Ovary (tissue), 10 donors: ENCODE measurements at places on chromosomes 11 and 22. TPM values are rescaled to one million over a fixed set of nuclear protein-coding genes. Genes with fewer than 3 reads are reported as not detected.

The PHOX2A gene
- not detected for total RNA-seq

The TPBGL gene
- total RNA-seq = 0.47 TPM

The C11orf97 gene
- not detected for total RNA-seq

The KCNC1 gene
- not detected for total RNA-seq

The OR51F2 gene
- total RNA-seq = not detected

The OR52A1 gene
- not detected for total RNA-seq

The MMP13 gene
- not detected for total RNA-seq

DNA sequence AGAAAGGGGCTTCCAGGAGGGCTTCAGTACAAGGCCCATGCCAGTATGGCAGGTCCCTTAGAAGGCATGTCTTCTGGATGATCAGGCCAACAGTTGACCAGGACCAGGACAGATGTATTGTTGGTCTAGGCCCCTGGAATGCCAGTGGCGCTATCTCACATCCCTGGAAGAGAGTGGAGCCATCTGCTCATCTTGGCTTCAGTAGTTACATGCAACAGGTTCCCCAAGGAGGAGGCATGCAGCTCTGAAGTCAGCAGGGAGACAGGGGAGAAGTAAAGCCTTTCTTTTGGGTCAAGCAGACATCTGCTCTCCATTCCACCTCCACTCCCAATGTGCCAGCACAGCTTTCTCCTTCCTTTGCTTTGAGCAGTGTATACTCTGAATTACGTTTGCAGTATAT is 244.1 kb downstream of the KIRREL3 start:
- H3K27me3 ChIP-seq = no peaks in the 10 kb centered on the region
- no peaks in the 10 kb centered on the region for H3K4me1 ChIP-seq
- DNase-seq = no peak
- H3K36me3 ChIP-seq = no peaks in the 10 kb centered on the region
- no peak overlapping the region for H3K27ac ChIP-seq
- H3K4me3 ChIP-seq = no peak overlapping the region

- H3K4me3 ChIP-seq = no peak overlapping the region
- H3K27me3 ChIP-seq = no peaks in the 10 kb centered on the region
- no peak overlapping the region for H3K27ac ChIP-seq
- no peak for DNase-seq
- peaks cover 11% of the 10 kb centered on the region for H3K4me1 ChIP-seq
- no peaks in the 10 kb centered on the region for H3K36me3 ChIP-seq
Measured at GRCh38 chr11:47593492-47593933, 698 bp downstream of the C1QTNF4 start.

DNA sequence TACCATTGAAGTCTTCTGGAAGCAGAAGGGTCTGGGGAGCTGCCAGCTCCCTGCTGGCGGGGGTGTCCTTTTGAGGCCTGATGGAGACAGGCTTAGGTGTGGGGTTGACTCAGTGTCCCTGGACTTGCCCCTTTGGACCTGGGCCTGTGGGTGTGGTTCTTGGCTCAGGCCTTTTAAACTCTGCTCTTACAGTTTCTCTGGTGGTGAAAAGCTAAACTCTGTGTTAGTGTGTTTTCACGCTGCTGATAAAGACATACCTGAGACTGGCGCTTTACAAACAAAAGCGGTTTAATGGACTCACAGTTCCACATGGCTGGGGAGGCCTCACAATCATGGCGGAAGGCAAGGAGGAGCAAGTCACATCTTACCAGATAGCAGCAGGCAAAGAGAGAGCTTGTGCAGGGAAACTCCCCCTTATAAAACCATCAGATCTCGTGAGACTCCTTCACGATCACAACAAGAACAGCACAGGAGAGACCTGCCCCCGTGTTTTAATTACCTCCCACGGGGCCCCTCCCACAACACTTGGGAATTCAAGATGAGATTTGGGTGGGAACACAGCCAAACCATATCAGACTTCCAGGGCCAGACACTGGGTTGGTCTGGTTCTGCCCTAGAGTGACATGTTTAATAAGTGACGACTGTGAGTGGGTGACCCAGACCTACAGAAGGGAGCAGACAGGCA is 26.5 kb downstream of the GRAMD4 start:
- no peak for DNase-seq
- no peak overlapping the region for H3K4me3 ChIP-seq
- H3K27ac ChIP-seq = no peak overlapping the region
- no peaks in the 10 kb centered on the region for H3K27me3 ChIP-seq
- H3K36me3 ChIP-seq = no peaks in the 10 kb centered on the region

- H3K27ac ChIP-seq = no peak overlapping the region
- peaks cover 2% of the 10 kb centered on the region for H3K4me1 ChIP-seq
- no peak overlapping the region for H3K4me3 ChIP-seq
- no peaks in the 10 kb centered on the region for H3K27me3 ChIP-seq
- DNase-seq = no peak
Measured at GRCh38 chr22:38338772-38339379, 21.6 kb upstream of the CSNK1E start.

DNA sequence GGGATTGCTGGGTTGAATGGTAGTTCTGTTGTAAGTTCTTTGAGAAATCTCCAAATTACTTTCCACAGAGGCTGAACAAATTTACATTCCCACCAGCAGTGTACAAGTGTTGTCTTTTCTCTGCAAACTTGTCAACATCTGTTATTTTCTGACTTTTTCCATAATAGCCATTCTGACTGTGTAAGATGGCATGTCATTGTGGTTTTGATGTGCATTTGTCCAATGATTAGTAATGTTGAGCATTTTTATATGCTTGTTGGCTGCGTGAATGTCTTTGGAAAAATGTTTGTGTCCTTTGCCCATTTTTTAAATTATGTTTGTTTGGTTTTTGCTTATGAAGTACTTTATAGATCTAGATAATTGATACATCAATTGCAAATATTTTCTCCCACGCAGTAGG is 1025.0 kb downstream of the JRKL start:
- no peak overlapping the region for H3K4me3 ChIP-seq
- no peaks in the 10 kb centered on the region for H3K27me3 ChIP-seq
- no peak for DNase-seq
- H3K4me1 ChIP-seq = no peaks in the 10 kb centered on the region

DNA sequence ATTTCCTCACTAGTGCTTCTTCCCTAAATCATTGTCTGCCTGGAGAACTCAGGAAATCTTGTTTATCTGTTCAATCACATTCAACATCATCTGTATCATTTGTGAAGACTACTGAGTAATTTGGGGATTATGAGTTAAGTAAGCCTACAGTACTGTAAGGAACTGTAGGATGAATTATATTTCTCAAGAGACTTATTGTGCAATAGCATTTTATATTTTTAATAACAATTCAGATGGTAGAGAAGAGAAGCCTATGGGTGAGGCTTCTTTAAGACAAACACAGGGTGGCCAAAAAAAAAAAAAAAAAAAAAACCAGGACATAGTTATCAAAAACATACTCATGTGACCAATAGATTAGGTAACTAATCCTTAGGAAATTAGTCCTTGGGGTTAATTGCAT is 282.7 kb downstream of the FAM181B start:
- no peak overlapping the region for H3K27ac ChIP-seq
- H3K36me3 ChIP-seq = no peaks in the 10 kb centered on the region
- DNase-seq = no peak
- H3K4me3 ChIP-seq = no peak overlapping the region
- H3K27me3 ChIP-seq = no peaks in the 10 kb centered on the region

DNA sequence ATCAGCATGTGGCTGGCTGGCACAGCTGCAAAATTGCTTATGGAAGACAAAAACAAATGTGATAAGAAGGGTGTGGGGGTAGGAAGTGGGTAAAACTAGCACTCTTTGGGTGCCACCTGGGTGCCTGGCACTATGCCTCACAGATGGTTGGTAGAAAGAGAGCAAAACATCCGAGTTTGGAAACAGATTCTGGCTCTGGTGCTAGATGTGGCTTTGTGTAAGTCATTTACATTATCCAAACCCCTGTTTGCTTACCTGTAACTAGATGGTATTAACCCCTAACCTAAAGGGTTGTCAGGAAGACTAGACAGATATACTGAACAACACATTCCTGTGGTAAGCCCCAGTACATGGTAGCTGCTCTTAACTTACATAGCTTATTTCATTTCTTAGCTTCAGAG is 905.6 kb downstream of the DLG2 start:
- peaks cover 7% of the 10 kb centered on the region for H3K4me1 ChIP-seq
- no peak for DNase-seq
- H3K27ac ChIP-seq = no peak overlapping the region
- no peaks in the 10 kb centered on the region for H3K27me3 ChIP-seq
- H3K4me3 ChIP-seq = no peak overlapping the region

- DNase-seq = no peak
- no peaks in the 10 kb centered on the region for H3K4me1 ChIP-seq
- no peak overlapping the region for H3K27ac ChIP-seq
- no peaks in the 10 kb centered on the region for H3K27me3 ChIP-seq
- H3K36me3 ChIP-seq = no peaks in the 10 kb centered on the region
Measured at GRCh38 chr22:25413620-25414019, 150.9 kb upstream of the GRK3 start.

- H3K4me1 ChIP-seq = peaks cover 6% of the 10 kb centered on the region
- no peak for DNase-seq
- no peaks in the 10 kb centered on the region for H3K27me3 ChIP-seq
- H3K36me3 ChIP-seq = no peaks in the 10 kb centered on the region
Measured at GRCh38 chr22:19448739-19449421, 1.4 kb upstream of the C22orf39 start.

DNA sequence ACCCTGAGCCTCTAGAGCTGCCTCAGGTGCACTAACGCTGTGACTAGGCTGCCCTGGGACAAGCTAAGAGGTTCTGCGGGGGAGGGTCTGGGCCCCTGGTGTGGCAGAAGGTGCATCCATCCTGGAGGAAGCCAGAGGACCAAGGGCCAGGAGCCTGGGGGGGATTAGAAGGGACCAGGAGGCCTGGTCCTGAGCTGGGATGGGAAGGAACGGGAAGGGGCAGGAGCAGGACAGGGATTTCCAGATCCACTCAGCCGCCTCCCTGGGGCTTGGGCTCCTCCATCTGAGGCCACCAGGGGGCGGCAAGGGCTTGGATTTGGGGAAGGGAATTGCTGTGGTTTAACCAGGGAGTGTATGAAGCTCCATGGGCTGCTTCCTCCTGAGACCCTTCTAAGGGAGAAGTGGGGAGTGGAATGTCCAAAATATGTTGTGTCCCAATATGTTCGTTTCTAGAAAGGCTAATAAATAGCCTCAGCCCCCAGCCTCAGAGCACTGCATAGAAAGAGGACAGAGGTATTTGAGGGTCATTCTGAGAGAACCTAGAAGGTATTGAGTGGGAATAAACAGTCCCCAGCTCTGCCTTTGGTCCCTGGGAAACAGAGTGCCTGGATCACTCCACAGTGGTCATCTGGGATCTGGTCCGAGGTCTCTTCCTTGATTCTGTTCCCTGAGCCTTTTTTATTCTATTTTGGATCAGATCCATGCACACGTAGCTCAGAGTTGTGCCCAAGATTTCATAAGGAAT is 17.4 kb upstream of the PRAME start:
- H3K27me3 ChIP-seq = no peaks in the 10 kb centered on the region
- no peak for DNase-seq
- H3K4me1 ChIP-seq = no peaks in the 10 kb centered on the region
- no peaks in the 10 kb centered on the region for H3K36me3 ChIP-seq

DNA sequence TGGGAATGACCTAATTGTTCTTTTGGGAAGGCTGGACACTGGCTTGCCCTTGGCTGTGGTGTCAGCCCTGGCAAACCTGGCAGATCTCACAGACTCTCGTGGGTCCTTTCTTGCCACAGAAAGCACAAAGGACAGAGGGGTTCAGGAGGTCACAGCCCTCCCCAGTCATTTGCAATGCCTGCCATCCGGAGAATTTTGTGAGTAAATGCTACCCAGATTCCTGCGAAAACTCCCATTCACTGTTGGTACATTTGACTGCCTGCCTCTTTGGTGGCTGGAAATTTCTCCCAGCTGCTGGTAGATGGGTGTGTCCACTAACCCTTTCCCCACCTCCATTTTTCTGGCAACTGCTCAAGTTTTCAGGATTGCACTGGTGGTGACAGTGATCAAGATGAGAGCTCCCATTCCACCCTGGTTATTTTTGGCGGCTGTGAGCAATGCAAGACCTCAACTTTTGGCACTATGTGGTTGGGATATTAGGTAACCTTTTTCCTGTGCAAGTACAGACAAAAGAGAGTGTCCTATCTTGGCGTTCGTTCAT is 155.7 kb downstream of the NAV2 start:
- H3K4me3 ChIP-seq = no peak overlapping the region
- H3K27me3 ChIP-seq = no peaks in the 10 kb centered on the region
- H3K36me3 ChIP-seq = no peaks in the 10 kb centered on the region
- no peak overlapping the region for H3K27ac ChIP-seq
- H3K4me1 ChIP-seq = peaks cover 11% of the 10 kb centered on the region

DNA sequence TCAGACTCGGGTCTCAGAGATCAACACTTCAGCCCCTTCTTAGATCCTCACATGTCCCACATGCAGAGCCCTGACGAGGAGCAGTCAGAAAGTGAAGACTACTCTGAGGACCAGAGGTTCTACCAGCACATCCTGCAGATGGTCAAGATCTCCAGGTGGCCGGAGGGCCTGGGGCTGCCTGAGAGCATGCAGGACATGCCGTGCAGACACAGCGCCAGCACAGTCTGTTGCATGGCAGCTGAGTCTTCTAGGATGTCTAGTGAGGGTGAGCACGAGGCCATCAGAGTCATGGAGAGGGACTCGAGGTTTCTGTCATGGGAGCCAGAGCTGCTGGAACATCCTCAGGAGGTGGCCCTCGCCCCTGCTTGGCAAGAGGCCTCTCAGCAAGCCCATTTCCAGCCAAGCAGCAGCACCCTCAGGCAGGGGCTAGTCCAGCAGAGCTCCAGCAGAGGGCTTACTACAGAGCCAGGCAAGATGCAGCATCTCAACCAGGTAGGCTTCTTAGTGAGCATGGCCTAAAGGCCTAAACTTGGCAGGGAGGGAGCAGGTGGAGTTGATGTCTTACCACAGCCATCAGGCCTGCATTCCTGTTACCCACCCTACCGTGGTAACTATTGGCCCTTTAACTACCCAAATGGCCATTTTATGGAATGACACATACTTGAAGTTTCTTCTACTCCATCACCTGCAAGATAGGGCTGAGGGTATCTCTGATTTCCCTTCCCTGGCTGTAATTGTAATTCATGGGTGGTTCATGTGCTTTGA is 28.7 kb downstream of the CEP164 start:
- no peak for DNase-seq
- H3K4me1 ChIP-seq = no peaks in the 10 kb centered on the region
- no peak overlapping the region for H3K4me3 ChIP-seq
- H3K27me3 ChIP-seq = no peaks in the 10 kb centered on the region
- no peaks in the 10 kb centered on the region for H3K36me3 ChIP-seq
- H3K27ac ChIP-seq = no peak overlapping the region

DNA sequence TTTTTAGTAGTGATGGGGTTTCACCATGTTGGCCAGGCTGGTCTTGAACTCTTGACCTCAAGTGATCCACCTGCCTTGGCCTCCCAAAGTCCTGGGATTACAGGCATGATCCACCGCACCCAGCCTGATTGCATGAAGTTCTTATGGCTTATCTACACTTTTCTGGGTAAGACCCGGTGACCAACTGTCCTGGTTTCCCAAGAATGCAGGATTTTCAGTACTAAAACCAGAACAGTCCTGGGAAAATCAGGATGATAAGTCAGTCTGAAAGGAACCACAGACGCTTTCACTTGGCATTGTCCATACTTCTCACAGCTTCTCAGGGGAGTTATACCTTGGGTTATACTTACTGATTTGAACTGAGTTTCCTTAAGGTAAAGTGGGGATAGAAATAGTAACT is 1.4 kb upstream of the BPIFC start:
- H3K4me3 ChIP-seq = no peak overlapping the region
- DNase-seq = no peak
- no peaks in the 10 kb centered on the region for H3K36me3 ChIP-seq
- H3K27ac ChIP-seq = no peak overlapping the region

- no peaks in the 10 kb centered on the region for H3K4me1 ChIP-seq
- no peak overlapping the region for H3K27ac ChIP-seq
- no peak for DNase-seq
- no peaks in the 10 kb centered on the region for H3K36me3 ChIP-seq
- no peaks in the 10 kb centered on the region for H3K27me3 ChIP-seq
Measured at GRCh38 chr11:76839311-76839710, 21.4 kb upstream of the ACER3 start.
